Cerebellum (tissue), 4 donors: ENCODE measurements at places on chromosomes 3 and 15. TPM values are rescaled to one million over a fixed set of nuclear protein-coding genes. Genes with fewer than 3 reads are reported as not detected.

DNA sequence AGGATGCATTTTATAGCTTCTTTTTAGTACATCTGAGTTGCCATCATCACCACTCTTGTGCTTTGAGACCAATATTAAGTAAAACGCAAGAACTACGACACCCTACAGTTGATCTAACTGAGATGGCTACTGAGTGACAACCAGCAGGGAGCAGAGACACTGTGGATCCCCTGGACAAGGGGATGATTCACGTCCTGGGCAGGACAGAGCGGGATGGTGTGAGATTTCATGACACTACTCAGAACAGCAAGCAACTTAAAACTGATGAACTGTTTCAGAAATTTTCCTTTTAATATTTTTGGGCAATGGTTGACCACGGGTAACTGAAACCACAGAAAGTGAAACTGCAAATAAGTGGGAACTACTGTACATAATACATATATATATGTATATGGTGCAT, 299.2 kb downstream of the ADAMTS17 start:
- no peak for DNase-seq

DNA sequence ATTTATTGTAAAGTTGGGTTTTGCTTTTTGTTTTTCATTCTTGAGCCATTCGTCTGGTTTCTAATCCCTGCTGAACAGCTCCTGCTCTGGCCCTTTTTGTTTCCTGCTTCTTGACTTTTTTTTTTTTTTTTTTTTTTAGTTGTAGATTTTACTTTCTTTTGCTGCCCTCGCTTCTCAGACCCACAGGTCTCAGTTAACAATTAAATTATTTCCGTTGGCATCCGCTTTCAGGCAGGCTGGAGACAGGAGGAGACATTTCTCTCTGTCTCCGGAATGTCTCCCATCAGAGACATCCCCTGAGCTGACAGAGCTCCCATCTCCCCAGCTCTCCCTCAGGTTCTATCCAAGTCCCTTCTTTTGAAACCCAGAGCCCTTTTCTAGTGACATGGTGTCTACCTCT, 68.6 kb downstream of the SLC6A6 start:
- DNase-seq: no peak

Gene ZIC1
- total RNA-seq: 662 TPM

GRCh38 chr3:12948371-12948770, 107.0 kb upstream of the RPL32 start:
- DNase-seq: no peak

DNA sequence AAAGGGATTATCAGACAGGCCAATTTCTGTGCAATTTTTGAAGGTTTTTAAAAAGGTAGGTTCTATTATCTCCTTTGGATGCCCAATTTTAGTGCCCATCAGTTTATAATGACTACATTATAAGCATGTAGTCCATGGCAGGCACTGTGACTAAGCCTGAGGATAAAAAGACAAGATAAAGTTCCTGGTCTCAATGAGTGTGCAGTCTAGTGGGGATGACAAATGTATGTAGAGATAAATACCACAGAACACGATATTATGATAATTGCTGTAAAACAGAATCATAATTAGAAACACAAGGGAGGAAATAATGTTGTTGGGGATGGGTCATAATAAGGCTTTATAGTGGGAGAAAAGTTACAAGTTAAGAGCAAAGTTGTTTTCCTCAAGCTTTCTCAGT, 163.1 kb downstream of the ZNF385D start:
- no peak for DNase-seq

Gene NR2E3
- total RNA-seq: 0.54 TPM
